Globus pallidus (tissue), 1 donor: ENCODE measurements at places on chromosomes 5 and 9.

- no peak for DNase-seq
Observed at GRCh38 chr5:95739857-95740256, 8.7 kb downstream of the RHOBTB3 start.

DNA sequence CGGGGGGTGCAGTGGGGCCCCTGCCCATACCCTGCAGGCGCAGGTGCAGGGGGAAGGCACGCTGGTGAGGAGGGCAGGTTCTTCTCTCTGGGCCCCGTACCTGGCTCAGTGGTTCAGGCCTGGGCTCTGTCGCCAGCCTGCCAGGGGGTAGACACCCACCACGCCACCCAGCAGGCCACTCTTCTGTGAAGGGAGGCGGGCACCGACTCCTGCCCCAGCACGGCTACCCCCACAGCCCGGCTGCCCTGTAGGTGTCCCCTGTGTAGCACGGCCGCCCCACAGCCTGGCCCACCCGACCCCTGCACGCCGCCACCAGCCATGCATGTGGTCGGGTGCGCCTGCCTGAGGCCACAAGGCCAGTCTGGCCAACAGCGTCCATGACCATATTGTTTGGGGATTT, 1.7 kb downstream of the LCN6 start:
- DNase-seq = no peak

- no peak for DNase-seq
Observed at GRCh38 chr5:159224471-159224870, 15.1 kb upstream of the RNF145 start.

GRCh38 chr5:140632366-140633020, 482 bp downstream of the CD14 start:
- DNase-seq = peak; percentile 41

- peak; percentile 21 for DNase-seq
Observed at GRCh38 chr9:114072184-114073140, 5.6 kb downstream of the AMBP start.

GRCh38 chr9:119004618-119004990, 364.6 kb downstream of the BRINP1 start:
- DNase-seq = no peak

DNA sequence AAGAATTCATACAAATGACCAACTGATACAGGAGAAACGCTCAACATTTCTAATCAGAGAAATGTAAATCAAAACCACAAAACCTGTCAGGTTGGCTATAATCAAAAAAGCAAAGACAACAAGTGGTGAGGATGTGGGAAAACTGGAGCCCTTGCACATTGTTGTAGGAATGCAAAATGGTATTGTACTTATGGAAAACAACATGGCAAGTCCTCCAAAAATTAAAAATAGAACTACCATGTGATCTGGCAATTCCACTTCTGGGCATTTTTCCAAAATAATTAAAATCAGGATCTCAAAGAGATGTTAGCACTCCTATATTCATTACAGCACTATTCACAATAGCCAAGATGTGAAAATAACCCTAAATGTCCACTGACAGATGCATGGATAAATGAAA, 76.1 kb downstream of the FNIP1 start:
- no peak for DNase-seq

DNA sequence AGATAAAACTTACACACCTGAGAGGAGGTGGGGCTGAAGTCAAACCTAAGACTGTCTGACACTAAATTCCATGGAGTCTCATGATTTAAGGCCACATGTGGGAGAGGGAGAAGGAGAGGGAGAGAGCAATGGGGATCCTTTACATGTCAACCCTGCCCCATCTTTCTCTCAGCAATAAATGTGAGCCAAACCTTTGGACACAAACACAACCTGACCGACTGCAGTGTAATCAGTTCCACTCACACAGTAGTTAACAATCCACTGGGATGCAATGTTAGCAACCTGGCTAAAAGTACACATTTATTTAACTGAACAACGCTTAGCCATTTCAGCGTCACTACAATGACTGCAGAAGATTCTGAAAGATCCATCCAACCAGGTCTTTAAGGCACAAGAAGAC, 273.0 kb downstream of the GLIS3 start:
- DNase-seq = no peak

GRCh38 chr9:82202808-82203207, 214.2 kb downstream of the SPATA31D1 start:
- no peak for DNase-seq

DNA sequence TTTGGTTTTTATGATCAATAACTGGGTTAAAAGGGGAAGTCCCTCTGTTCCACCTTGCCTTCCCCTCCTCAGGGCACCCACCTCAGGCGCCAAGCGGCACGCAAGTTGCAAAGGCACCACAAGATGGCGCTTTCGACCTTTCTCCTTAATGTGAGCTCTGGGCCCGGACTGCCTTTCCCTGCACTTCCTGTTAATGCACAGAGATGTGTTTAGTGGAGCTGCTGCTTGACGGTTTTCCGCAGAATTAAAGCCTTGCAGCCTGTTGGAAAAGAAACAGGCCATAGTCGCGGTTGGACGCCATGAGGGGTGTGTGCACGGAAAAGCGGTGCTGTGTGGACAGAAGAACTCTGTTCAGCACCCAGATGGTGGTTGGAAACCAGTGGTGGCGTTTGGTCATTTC, 17.9 kb downstream of the CXCL14 start:
- peak; percentile 68 for DNase-seq

- no peak for DNase-seq
Observed at GRCh38 chr5:112293587-112293986, 125.5 kb downstream of the EPB41L4A start.

DNA sequence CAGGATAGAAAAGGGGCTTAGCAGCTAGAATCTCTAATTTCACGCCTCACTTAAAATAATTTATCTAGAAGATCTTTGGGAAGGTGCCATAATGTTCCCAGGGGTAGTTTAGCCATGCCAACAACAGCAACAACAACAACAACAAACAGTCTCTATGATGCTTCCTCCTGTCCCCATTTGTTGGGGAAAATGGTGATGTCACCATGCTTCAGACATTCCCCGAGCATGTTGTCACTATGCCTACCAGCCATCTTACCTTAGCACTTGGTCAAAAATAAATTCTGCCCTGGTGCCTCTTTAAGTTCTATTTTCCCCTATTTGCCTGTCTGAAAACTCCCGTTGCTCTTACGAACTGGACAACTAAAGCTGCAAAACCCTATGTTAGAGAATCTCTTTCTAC, 76.6 kb downstream of the KCNN2 start:
- DNase-seq = no peak

DNA sequence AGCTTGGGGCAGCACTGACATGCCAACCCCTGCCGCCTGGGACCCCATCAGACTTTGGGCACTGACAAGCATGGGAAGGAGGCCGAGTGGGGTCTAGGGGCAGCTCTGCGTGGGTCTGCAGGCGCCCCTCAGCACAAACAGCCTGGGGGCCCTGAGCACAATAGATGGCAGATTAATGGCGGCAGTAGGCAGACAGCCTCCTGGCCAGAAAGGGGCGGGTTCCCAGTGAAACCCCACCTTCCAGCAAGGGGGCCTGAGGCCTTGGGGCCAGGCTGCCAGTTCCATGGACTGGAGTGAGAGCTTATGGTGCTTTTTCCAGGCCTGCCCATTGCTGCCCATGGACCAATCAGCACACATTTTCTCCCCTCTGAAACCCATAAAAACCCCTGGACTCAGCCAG, 2031.2 kb downstream of the EFNA5 start:
- DNase-seq = no peak

- DNase-seq = no peak
Observed at GRCh38 chr5:14066326-14066725, 76.8 kb upstream of the TRIO start.

DNA sequence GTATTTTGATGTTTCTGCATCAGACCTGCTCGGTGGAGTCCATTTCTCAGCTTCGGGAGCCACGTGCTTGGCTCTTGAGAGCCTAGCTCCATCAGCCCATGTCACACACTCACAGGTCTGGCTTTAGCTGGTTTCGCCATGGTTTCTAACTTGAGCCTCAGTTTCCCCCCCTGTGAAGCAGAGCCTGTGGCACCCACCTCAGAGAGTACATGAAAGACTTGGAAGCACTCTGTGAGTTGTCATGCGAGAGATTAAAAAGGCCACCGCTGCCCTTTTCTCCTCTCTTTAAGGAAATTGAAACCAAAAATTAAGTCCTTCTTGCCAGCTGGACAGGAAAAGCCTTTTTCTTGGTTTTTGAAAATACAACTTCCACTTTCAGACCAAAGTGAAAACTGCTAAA, 8.8 kb downstream of the TENT4A start:
- no peak for DNase-seq
